ENCODE measurements at places on chromosomes 11 and 22.

- DNase-seq = no peak
Observed at GRCh38 chr11:65127473-65128181, 5.5 kb downstream of the MRPL49 start.

DNA sequence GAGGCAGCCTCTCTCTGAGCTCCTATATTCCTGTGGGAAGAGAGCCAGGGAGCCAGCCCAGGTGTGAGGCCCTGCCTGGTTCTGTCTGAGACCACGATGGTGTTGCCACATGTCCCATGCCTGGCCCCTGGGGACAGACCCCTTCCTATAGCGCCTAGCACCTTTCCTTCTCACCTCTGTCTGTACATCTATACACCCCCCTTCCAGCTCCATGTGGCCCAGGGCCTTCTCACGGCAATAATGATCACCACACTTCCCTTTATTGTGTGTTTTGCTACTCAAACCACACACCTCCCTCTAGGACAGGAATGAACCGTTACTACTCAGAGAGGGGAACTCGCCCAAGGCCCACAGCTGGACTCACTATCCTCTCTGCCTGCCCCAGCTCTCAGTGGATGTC is 12.8 kb downstream of the CD82 start:
- DNase-seq = no peak

DNA sequence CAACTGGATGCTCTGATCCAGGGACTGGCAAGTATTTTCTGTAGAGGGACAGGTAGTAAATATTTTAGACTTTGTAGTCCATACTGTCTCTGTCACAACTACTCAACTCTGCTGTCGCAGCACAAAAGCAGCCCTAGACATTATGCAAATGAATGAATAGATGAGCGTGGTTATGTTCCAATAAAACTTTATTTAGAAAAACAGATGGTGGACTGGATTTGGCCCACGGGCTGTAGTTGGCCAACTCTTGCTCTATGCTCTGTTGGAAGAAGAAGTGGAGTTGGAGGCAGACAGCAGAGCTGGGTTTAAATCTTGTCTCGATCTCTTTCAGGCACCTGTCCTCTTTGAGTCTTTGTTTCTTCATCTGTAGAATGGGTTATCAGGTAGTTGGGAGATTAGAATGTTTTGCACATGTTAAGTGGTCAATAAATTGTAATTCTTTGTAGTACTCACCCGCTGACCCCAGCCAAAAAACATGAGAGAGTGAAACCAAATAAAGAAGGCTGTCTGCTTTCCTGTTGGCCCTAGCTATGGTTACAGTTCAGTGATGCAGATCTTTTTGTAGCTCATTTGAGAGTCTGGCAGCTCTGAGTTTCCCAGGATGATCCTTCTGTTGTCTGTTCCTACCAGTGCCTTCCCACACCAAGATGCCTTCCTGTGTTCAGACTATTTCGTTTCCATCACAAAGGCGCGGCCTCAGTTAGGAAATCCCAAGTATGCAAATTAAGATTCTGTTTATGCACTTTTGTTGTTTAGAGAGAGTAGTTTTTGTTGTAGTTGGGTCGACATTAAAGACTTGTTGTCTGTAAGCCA is 198.1 kb upstream of the SEZ6L start:
- no peak for DNase-seq

DNA sequence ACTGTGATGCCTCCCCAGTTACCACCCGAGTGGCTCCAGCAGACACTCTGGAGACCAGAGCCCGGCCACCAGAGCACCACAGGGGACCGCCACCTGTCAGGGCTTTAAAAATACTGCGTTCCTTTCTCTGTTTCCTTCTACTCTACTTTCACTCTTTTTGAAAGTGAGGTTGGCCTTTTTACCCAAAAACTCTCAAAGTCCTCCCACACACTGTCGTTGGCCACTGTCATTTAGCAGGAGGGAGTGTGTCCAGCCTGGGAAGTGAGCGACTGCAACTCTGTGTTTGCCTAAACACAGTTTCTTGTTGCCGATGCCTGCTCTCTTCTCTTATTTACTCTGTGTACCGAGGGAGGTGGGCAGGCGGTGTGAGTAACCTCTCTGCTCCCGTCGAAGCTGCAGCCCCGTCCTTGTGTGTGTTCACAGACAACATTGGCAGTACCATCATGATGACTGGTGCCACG is 90.8 kb upstream of the CLDN5 start:
- DNase-seq = no peak

DNA sequence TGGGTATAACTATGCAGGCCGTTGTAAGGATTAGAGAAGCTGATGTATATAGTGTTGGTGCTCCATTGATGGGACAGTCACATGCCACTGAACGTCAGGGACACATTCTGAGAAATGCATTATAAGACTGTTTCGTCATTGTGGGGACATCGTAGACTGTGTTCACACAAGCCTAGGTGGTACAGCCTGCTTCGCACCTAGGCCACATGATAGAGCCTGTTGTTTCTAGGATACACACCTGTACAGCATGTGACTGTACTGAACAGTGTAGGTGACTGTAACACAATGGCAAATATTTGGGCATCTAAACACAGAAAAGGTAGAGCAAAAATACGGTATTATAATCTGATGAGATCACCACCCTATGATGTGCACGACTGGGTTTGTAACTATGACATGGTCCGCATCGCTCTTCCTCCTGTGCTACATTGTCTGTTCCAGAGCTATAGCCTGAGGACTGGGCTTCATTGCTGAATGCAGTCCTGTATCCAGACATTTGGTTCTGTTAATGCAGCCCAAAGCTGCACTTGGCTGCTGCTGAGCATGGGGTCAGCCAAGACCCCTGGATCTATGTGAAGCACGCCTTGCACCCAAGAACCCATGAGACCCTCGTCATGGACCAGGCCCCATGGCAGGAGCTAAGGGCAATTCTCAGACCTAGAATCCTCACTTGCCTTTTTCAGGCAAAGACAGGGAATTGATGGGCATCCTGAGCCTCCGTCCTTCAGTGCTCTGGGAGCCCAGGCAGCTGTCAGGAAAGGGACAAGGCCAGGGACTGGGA is 51.1 kb upstream of the THY1 start:
- no peak for DNase-seq

GRCh38 chr11:9716275-9717039 is 52.6 kb downstream of the SWAP70 start:
- DNase-seq = peak; percentile 7

DNA sequence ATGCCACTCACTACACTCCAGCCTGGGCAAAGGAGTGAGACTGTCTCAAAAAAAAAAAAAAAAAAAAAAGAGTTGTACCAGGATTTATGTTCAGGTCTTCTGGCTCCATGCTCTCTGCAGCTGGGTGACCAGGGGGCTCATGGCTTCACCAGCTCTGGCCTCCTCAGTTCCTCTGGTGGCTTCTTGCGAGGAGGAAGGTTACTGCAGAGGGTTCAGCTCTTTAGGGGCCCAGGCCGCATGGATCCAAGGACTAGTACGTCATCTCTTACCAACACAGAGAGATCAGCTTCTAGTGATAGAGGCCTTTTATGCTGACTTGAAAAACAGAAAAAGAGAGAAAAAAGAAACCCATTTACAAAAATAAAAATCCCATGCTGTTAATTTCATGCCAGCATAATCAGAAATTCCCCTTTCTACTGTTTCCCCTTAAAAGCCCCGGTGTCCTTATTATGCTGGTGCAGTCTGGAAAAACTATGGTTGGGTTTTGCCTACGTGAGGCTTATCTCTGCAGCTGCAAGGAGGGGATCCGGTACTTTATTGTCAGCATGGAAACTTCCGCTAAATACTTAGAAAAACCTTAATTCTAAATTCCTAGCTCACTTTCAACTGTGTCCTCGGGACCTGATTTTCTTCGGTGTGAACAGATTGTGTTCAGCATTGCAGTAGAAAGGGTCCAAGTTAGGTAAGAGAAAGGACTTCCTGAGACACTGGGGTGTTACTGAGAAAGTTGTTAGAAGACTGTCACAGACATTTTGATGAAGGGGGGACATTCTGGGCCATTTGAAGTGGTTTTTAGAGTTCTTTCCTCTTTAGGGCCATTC is 13.7 kb downstream of the ZBTB16 start:
- no peak for DNase-seq

GRCh38 chr11:131816051-131816450 is 445.6 kb downstream of the NTM start:
- no peak for DNase-seq

DNA sequence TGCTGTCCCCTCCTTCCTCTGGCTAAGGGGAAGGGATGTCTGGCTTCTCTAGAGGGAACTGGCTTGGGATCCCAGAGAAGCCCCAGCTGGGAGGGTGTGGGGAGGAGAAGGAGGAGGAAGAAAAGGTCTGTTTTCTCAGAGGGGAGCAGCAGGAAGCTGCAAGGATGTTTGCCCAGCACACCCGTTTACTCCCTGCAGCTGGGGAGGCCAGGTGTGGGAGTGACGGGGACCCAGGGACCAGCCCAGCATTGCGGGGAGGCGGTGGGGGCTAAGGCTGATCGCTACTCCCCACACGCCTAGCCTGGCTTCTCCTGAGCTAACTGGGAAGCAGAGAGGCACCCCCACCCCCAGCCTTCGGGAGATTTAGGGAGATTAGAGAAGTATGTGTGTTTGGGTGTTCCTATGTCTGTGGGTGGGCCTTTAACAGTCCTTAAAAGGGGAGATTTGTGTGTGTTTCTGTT is 3.9 kb downstream of the CREB3L1 start:
- no peak for DNase-seq

DNA sequence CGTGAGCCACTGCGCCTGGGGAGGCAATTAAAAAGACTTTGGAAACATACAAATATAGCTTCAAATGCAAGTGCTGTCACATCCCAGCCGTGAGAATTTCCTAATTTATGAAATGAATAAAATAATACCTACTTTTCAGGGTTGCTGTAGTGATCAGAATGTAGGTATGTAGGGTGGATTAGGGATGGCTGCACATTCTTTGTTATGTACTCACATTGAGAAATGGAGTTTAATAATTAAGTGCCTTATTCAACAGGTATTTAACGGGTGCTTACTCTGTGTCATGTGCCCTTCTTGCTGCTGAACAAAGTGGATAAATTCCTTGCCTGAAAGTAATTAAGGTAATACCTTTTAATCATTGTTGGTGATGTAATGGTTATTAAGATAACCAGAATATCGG is 37.0 kb downstream of the MMP7 start:
- DNase-seq = no peak

GRCh38 chr11:43541993-43542392 is 138.5 kb upstream of the HSD17B12 start:
- DNase-seq = no peak

DNA sequence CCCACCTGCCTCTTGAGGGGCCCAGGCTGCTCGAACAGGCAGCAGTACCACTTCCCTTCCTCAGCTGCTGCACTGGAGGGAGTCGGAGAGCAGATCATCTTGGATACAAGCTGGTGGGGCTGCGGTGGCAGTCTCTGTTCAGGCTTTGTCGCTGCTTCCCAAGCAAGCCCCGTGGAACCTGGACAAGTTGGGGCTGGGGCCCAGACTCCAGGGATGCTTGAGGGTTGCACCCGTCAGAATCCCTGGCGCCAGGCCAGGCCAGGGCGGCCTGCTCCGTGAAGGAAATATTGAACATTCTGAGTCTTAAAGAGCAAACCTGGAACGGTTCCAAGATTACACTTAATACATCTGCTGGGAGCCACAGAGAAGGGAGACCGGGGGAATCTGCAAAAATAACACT is 310.1 kb upstream of the SORL1-AS1 start:
- DNase-seq = no peak

GRCh38 chr22:38481871-38482332 is 14.0 kb downstream of the KDELR3 start:
- DNase-seq = no peak

- DNase-seq = no peak
Observed at GRCh38 chr11:11555208-11555607, 66.6 kb downstream of the GALNT18 start.

DNA sequence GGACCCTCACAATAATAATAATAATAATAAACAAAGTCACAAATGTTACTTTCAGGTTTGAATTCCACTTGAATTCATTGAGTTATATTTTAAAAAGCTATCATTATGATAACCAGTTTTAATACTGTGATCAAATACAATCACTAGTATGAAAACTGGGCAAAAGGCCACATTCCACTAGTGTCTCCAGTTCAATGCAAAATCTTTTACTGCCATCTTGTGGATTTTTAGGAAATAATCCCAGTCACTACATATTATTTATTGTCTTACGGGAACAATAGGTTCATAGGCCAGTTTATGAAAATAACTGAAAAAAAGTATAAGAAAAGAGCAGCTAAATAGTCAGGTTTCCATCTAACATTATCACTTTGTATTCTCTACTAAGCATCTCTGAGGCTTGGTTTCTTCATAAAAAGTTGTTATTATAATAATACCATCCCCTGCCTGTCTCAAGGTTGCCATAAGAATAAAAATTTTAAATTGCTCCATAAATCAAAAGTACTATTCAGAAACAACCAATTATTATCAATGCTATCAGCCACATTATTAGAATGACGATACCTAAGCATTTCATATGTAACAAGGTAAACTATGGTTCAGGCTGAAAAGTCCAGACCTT is 533.9 kb upstream of the CCDC90B start:
- DNase-seq = peak; percentile 58

GRCh38 chr11:19735157-19735908 is 22.7 kb downstream of the NAV2 start:
- no peak for DNase-seq

- DNase-seq = no peak
Observed at GRCh38 chr11:74417860-74418508, 19.8 kb upstream of the PGM2L1 start.

DNA sequence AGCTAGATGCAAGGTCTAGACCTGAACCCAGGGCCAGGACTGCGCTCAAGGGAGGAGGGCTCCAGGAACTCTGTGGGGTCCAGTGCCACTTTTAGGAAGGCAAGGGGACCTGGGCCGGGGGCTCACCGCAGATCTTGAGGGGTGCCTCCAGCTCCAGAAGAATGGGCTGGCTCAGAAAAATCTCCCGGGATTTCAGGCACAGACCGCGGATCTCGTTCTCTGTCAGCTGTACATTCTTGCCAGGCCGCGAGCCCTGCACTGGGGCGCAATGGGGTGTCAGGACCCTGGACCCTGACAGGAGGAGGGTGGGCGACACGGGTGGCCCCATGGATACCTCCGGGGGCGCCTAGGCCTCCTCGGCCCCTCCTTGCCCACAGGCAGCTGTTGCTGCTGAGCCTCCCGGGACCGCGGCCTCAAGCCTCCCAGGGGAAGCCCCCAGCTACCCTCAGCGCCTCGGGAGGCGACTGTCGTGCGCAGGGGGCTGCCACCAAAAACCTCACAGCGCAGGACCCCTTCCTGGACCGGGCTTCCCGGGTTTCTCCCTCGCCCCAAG is 640 bp downstream of the PPP1CA start:
- no peak for DNase-seq

GRCh38 chr11:79045800-79046304 is 395.0 kb downstream of the TENM4 start:
- no peak for DNase-seq
